ENCODE measurements at places on chromosomes 7 and 10.

GRCh38 chr10:72503241-72503640 lies 122.6 kb downstream of the MICU1 start:
- DNase-seq = no peak

GRCh38 chr7:151727579-151728285 lies 149.2 kb downstream of the PRKAG2 start:
- DNase-seq = no peak

DNA sequence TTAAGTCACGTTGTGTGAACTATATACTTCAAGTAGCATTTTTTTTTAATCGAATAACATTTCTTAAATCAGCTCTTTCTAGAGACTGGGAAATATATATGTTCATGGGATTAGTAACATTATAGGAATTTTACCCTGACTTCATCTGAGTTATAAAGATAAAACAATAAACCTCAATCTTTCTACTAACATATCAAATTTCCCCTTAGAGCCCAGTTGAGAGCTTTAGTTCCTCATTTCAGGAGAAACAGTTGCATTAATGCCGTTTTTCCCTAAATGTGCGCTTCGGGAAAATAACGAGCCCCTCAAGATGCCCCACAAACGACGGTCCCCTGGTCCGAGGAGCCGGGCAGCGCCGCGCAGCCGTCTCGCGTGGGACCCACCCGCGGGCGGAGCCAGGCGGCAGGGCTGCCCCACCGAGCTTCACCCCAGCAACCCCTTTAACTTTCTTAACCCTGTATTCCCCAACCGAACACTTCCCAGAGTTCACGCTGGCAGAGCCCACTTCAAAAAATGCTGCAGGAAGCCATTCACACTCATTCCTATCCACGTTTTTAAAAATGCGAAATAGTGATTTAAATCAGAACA lies 152.5 kb upstream of the YAE1 start:
- DNase-seq = no peak

DNA sequence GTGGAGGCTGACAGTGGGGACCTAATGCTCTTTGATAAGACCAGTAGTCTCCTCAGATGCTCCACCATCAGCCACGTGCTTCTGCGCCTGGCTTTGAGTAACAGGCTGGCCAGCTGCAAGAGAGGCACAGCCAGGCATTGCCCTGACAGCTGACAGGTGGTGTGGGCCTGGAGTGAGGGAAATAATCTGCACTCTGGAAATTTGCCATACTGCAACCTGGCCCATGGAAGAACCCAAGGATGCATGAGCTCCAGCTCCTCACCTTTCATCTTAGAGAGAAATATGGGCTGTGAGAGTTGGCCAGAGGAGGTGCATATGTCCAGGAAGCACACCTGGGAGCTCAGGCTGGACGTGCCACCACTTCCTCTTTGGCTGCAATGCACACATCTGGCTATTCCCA lies 118.9 kb downstream of the PLXDC2 start:
- no peak for DNase-seq

- DNase-seq = no peak
These were observed 199.0 kb downstream of the GPR37 start for GRCh38 chr7:124566583-124566982.

GRCh38 chr7:81308643-81309322 lies 389.9 kb upstream of the SEMA3C start:
- DNase-seq = no peak

DNA sequence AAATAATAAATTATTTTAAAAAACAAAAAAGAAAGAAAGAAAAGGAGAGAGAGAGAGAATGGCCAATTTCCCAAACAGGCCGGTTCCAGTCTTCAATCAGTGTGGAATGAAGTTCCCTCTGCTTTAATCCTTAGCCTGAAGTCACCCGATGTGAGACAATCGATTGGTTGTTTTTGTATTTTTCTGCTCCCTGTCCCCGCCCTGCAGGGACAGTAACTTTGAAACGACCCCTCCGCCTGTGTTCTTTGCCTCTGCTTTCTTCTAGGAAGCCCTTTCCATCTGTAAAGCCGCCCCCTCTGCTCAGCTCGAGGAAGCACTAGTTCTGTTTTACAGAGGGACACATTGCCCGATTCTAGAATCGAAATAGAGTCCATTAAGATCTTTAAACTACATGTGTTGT lies 33.4 kb downstream of the FOXL3 start:
- DNase-seq = no peak

DNA sequence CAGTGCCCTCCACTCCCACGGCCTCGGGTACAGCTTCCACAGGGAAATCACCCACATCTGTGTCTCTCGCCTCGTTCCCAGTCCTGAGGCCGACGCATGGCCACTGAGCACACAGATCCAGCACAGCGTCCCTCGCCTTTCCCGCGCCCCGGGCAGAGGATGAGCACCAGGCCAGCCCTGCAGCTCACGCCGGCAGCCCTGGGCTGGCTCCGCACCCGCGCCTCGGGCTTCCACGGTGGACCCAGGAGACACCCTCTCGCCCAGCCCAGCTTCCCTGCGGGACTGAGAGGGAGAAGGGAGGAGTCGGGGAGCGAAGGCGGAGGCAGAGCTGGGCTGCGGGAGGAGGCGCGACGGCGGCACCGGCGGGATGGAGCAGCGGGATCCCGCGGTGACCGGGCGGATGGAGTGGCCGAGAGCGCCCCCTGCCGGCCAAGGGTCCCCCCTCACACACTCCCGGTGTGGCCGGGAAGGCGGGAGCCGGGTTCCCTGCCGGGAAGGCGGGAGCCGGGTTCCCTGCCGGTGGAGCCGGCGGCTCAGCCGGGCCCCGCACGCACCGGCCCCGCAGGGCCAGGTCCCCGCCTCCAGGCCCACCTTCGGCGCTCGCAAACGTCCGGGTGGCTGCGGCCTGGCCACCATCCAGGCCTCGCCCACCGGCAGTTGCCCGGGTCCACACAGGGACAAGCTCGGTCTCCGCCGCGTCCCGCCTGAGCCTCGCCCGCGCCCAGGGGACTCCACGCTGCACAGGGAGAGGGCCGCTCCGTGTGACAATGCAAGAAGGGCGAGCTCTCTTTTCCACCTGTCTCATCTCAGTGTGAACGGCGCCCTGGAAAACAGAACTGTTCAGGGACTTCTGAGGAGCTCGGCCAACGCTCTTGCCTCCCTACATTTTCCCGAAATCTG lies 110.3 kb upstream of the LANCL2 start:
- no peak for DNase-seq

DNA sequence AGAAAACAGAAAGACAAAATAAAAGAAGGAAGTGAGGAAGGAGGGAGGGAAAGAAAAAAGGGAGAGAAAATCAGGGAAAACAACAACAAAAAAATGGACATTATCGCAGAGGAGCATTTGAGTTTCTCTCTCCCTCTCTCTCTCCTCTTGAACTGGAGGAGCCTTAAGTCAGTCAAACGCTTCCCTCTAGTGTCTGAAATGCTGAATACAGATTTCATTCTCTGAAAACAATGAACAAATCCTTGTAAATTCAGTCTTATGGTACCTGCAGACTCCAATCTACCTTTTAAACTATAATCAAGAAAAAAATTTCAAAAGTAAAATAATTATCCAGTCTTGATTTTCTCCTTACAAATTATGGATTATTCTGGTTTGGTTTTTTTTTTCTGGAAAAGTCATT lies 89.2 kb upstream of the PFKP start:
- no peak for DNase-seq

Measured in NCI-H187 treated with DMSO at 0.1 percent for 48 hours (cell line).